ENCODE measurements at places on chromosomes 5 and 9.

DNA sequence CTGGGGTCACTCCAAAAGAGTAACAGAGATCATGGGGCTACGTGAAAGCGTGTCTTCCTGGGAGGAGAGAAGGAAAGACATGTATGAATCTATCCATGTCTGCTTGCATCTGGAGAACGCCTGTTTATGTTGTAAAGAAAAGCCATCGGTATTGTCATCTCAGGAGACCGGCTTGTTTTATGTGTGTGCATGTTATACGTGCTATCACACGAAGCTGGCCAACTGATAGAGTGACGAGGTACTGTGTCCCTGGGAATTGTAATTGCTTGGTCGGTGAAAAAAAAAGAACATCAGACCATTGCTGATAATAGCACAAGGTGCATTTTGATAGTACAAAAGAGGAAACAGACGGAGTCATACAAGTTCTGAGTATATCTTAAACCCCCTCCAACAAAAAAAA, 370 bp upstream of the CDH6 start:
- no peak for ATAC-seq

GRCh38 chr5:52356311-52356918, 431.3 kb upstream of the ITGA1 start:
- 0 out of 3 replicates have a peak, but pooled peaks have one; percentile 20 for ATAC-seq

- no peak for ATAC-seq
Measured at GRCh38 chr5:13878357-13878756, 66.1 kb downstream of the DNAH5 start.

- ATAC-seq = no peak
Measured at GRCh38 chr5:585556-585955, 26.6 kb upstream of the CEP72 start.

- ATAC-seq = no peak
Measured at GRCh38 chr5:158676642-158677469, 422.9 kb downstream of the EBF1 start.

DNA sequence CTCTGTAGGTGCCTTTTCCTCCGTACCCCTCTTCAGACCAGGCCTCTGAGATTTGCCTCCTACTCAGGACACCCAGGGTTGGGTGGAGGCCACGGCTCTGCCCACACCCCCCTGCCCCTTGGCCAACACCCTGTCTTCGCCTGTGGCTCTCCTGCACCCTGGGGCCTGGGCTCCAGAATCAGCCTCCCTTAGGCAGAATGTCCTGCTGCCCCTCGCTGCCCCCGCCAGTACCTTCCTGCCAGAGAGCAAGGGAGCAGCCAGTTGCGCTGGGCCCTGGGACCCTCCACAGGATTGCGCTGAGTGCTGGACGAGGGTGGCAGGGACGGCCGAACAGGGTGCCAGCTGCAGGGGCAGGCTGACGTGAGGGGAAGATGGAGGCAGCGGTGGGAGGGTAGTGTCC, 53.5 kb downstream of the COL5A1 start:
- no peak for ATAC-seq

DNA sequence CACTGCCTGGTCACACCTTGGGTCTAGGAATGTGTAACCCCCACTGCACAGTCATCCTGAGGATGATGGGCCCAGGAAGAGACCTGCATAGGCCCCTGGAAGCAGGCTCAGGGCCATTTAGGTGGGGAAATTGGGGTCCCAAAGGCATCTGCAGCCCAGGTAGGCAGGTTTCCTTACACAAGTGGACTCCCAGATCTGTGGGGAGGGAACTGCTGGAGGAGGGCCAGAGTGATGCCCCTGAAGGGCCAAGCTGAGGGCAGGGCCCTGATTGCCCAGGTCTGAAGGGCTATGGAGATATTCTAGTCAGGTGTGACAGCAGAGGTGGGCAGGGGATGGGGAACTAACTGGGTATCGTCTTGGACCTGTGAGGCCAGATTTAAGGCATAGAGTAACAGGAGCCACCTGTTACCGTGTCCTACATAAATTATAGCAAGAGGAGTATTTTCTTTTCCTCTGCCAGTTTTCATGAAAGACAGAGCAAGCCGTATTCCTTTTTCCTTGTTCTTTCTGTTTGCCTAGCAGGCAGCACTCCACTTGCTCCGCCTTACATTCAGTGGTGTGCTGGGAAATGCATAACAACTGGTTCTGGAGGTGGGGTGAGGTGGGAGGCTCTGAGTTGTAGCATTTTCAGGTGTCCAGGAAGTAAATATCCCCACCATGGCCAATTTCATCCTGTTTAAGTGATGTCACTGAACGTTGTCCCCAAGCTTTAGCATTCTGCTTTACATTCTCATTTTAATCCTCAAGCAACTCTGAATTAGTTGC, 41.3 kb downstream of the PPARGC1B start:
- no peak for ATAC-seq

GRCh38 chr5:160685219-160685618, 166.8 kb downstream of the ATP10B start:
- no peak for ATAC-seq

GRCh38 chr5:123700624-123701287, 188.8 kb downstream of the CSNK1G3 start:
- ATAC-seq = peak; percentile 95

DNA sequence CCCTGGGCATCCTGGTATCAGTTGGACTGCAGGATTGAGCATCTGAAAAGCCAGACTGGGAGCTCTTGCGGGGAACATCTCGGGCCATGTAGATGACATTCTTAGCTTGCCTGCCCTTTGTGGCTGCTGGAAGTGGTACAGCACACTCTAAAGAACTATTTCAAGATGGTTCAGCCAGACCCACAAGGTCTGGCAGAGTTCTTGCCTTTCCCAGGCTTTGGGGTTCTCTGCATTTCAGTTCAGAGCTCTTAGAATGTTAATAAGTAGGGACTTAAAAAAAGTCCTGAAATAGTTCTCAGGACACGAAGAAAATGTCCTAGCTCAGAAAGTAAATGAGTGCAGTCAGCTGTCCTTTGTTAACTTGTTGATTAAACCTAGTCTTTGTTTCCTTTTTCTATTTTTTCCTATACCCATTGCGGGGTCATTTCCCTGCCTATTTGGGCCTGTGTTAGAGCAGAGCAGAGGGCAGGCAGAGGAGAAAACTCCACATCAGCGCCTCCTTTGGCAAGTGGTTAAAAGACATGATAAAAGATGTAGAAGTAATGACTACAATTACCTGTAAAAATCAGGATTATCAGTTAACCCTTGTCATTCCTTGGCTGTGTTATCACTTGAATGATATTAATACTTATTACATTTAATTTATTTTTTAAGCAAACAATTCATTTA, 291.5 kb downstream of the ZSWIM6 start:
- peak; percentile 63 for ATAC-seq
